RWPE1 (cell line): ENCODE measurements at places on chromosomes 16 and 17.

DNA sequence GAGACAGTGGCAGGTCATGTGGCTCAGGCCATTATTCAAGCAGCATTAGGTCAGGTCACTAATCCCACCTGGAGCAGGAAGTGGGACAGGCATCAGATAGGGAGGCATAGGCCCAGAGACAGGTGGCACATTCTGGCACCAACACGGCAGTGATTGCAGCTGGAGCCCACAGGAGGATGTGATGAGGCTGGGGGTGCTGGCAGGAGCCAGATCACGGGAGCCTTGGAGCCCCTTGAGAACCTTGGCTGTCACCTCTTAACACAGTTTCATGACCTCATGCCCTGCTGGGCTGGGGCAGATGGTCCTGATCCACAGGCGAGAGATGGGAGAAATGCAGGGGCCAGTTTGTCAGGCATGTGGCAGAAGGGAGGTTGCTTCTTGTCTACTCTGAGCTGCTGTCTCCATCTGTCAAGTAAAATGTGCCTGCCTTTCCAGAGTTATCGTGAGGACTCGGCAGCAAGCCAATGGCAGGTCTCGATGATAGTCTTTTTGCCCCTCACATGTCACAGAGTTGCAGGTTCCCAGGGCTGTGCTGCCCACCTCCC lies 109.6 kb downstream of the CLEC16A start:
- no peak for DNase-seq

GRCh38 chr17:4165301-4166010 lies 22.5 kb downstream of the CYB5D2 start:
- peak; percentile 52 for DNase-seq

DNA sequence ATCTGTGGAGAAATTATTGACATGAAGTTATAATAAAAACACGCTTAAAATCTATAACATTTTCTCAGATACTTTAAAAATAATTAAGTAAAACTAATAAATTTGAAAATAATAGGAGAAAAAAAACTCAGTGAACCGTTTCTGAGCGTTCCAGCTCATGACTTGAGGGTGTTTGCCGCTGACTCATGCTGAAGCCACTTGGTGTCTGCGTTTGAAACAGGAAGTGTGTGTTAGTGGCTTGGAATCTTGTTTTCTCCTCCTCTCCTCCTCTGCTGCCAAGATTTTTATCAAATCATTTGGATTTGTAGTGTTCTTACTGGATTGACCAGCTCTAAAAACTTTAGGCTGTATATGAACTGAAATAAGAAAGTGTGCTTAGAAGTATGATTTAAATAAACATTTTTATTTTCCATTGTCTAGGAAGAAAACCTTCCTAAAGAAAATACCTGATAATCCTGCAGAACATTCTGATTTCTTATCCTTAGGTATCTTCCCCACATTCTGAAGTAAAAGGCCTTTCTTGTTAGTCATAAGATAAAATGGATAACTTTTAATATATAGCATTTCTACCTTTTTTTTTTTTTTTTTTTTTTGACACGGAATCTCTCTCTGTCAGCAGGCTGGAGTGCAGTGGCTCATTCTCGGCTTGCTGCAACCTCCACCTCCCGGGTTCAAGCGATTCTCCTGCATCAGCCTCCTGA lies 30.8 kb downstream of the USP10 start:
- peak; percentile 80 for DNase-seq

- no peak for DNase-seq
Measured at GRCh38 chr16:86771506-86772460, 193.4 kb downstream of the FOXL1 start.

- DNase-seq, result no peak
Measured at GRCh38 chr17:80389011-80389995, 25.7 kb upstream of the ENDOV start.

GRCh38 chr17:68601565-68602288 lies 560 bp upstream of the FAM20A start:
- DNase-seq, result no peak

- DNase-seq, result peak; percentile 22
Measured at GRCh38 chr16:48041981-48042421, 113.8 kb downstream of the ABCC12 start.

- DNase-seq, result no peak
Measured at GRCh38 chr17:6261466-6261865, 173.5 kb downstream of the AIPL1 start.

DNA sequence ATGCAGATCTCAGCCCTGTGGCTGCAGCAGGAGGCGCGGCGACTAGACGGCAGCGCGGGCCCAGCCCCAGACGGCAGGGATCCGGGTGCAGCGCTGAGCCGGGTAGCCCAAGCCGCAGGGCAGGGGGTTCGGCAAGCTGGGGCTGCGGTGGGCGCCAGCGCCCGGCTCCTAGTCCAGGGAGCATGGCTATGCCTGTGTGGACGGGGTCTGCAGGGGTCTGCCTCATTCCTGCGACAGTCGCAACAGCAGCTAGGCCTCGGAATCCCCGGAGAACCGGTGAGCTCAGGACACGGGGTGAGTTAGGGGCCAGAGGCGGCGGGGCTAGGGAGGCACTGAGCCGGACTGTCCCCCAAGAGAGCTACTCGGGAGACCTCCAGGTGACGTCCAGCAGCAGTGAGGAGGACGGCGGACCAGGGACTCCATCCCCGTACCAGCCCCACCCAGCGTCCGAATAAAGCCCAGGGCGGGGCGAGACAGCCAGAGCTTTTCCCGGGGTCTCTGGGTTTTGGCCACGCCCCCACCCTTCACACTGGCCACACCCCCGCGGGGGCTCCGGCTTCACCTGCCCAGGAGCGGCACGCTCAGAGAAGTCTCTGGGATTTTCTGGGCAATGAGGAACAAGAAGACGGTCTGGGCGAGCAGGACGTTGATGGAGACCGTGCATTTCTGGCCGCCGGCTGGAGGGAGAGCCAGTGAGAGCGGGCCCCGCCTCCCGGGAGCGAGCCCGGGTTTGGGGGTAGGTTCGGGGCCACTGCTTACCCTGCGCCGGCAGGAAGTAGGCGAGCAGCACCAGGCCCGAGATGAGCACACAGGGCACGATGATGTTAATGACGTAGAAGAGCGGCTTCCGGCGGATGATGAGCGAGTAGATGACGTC lies 1.1 kb downstream of the C17orf107 start:
- no peak for DNase-seq

- no peak for DNase-seq
Measured at GRCh38 chr17:47736501-47737495, 3.8 kb downstream of the TBX21 start.
